ENCODE measurements at places on chromosomes 12 and 14.
A peak's percentile ranks its signal among the peaks of the same experiment; 100 is the strongest.

DNA sequence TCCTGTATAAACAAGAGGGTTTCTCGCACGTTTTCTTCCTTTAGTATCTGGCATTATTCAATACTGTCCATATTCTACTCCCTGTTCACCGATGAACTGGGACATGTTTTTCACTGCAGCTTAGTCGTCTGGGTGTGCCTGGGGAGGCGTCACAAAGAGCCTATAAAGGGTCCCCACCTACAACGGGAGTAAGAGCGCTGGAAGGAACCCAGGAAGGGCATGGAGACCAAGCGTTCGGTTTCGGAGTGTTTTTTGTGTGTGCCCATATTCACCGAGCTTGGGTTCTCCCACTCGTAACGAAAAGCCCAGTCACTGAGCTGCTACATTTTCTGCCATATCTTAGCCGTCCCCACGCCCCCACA lies 592 bp upstream of the USP15 start:
- DNase-seq: no peak

DNA sequence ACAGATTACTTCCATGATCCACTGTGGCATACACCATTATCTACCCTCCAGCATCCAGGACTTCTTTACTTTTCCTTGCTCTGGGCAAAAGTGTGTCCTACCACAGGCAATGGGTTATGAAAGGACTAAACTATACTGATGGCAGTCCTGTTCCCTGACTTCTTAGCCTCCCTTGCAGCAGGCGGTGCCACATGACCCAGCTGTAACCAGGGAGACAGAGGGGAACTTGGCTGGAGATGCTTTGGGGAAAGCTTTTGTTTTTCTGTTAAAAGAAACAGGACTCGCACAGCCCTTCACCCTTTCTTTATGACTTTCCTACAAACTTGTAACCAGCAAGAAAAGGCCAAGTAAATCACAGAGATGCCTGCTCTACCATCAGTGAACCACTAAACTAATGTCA lies 394.4 kb downstream of the PCNX1 start:
- DNase-seq: no peak

DNA sequence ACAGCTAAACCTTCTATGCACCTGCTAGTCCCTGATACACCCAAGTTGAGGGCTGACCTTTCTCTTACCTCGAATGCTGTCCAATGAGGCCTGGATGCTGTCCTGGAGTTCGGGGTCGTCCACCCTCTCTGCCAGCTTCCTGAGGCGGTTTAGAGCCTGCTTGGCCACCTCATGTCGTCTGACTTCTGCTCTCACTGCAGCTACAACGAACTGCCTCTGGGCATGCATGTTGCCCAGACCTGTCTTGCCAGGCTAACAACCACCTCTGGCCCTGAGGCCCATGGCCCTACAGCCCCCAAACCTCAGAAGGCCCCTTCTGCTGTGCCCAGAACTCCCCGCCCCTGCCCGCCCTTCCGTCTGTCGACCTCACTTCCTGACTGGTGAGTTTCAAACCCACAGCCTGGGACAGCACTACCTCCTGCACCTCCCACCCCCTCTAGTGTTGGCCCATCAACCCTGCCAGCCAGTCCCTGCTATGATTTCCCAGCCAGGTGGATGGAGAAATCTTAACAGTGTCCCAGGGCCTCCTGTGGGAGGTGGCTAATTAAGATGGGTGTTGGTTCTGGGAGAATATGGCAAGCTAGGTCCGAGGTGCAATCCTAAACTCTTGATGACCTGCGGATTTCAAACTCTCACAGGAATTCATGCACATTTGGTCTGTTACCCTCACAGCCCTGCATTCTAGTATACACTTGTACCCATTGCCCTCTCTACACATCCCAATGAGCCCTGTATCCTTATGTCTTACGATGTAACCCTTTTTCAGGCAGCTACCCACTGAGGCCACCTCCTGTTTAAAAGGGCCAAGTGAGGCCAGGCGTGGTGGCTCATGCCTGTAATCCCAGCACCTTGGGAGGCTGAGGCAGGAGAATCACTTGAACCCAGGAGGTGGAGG lies 2.7 kb upstream of the TSPAN31 start:
- no peak for DNase-seq

DNA sequence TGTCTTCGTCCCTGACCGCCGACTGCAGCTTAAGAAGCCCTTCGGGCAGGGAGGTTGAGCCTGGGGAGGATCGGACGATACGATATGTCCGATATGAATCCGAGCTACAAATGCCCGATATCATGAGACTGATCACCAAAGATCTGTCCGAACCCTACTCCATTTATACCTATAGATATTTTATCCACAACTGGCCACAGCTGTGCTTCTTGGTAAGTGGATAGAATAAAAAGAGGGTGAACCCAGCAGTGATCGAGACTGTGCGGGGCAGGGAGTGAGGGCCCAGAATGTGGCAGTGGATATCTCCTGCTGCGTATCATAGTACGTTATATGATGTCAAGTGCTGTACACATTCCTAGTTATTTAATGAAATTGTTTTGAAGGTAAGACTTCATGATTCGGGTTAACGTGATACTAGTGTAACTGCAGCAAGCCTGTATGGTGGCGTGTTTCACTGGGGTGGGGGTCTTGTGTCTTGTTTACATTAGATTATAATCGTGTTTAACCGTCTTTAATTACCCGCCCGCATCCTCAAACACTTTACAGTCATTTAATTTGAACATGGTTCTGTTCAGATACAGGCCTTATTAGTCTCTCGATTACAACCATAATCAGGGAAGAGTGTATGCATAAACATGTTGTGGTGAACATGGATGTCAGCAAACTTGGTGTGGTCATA lies 1.3 kb downstream of the NAA30 start:
- DNase-seq: peak; percentile 4

GRCh38 chr14:51676549-51676948 lies 24.8 kb downstream of the FRMD6 start:
- DNase-seq: no peak

DNA sequence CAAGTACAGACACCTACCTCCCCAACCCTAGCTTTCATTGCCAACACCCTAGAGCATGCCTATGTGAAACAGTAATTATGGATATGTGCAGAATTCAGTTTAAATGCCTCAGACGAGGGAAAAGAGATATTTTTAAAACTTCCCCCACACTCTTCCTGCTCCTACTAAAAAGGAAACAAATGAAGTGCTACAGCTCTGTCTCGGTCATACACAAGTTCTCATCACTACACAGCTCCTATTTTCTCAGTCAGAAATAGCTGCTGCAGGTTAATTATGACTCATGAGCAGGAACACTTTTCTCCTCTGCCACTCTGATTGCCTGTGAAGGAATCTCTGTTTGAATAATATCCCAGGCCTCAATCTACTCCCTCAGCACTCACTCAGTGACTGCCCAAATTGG lies 703.6 kb upstream of the FLRT2 start:
- no peak for DNase-seq

DNA sequence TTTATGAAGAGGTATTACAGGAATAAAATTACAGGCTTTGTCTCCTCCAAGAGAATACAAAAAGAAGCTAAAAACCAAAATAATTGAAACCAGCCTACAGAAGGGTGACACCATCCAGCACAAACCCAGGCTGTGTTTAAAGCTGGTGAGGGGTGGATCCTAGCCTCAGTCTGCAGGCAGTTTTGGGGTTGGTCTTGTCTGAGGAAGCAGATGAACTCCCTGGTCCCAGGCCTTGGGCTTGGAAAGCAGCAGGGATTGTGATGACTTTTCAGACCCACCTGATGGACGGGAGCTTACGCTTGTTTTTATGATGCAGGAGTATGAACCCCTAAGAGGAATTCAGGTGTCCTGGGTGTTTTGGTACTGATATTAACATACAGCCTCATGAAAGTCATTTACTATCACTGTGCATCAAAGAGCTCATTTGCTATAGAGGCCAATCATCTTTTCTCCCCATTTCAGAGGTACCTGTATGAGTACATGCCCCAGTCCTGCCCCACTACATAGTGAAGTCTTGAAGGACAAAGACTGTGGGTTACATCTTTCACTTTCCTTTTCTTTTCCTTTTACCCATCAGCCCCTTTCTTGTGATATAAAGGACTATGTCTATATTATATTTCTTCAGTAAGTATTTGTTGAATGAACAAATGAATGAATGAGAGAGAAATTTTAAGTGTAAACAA lies 18.1 kb downstream of the PRICKLE1 start:
- no peak for DNase-seq

DNA sequence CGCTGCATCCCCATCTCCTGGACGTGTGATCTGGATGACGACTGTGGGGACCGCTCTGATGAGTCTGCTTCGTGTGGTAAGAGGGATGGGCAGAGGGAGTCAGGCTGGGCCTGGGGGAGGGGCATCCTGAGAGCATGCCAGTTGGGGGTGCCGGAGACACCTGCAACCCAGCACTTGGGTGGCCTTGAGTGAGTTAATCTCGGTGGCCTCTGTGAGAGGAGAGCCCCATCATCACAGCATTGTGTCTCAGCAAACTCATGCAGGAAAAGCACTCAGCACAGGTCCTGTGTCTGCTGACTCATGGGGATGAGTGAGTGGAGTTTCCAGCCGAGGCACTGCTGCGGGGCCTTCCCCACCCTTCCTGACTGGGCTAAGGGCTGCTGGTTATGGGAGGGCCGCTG lies 19.6 kb upstream of the LRP1-AS start:
- DNase-seq: no peak

GRCh38 chr12:24228371-24228770 lies 278.9 kb upstream of the SOX5 start:
- no peak for DNase-seq

GRCh38 chr12:99267038-99267437 lies 380.5 kb upstream of the GARIN6 start:
- no peak for DNase-seq

DNA sequence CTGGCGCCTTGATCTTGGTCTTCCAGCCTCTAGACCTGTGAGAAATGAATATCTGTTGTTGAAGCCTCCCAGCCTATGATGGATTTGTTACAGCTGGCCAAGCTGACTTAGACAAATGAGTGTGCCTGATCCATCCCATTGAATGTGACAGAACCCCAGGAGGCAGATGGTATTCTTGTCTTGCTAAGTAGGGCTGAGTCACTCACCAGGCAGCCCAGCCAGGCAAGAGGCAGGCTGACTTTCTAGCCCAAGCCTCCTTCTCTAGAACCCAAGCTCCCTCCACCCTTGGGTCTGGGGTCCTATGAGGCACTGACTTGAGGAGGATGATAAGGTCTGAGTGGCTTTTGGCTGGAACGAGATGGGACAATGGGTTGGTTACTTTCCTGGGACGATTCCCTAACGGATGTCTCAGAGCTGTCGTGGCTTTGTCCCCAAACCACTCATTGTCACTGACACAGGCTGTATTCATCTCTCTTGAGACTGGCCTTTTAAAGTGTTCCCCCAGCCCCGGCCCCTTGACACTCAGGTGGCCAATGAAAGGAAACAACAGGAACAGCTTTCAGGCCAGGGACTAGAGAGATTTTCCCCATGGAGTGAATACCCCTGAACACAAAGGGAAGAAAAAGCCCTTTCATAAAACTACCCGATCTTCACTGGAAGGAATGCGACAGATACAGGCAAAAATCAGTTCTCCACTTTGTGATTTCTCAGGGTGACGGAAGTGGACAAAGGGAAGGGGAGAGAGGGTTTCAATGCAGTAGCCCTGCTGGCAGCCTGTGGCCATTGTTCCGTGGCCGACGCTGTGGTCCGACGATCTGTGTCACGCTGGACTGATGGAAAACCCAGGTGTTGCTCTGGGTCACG lies 264.2 kb downstream of the AACS start:
- no peak for DNase-seq

GRCh38 chr12:28237423-28237822 lies 47.2 kb downstream of the CCDC91 start:
- no peak for DNase-seq

- DNase-seq: no peak
Observed at GRCh38 chr14:54715811-54716210, 148.9 kb downstream of the SAMD4A start.

DNA sequence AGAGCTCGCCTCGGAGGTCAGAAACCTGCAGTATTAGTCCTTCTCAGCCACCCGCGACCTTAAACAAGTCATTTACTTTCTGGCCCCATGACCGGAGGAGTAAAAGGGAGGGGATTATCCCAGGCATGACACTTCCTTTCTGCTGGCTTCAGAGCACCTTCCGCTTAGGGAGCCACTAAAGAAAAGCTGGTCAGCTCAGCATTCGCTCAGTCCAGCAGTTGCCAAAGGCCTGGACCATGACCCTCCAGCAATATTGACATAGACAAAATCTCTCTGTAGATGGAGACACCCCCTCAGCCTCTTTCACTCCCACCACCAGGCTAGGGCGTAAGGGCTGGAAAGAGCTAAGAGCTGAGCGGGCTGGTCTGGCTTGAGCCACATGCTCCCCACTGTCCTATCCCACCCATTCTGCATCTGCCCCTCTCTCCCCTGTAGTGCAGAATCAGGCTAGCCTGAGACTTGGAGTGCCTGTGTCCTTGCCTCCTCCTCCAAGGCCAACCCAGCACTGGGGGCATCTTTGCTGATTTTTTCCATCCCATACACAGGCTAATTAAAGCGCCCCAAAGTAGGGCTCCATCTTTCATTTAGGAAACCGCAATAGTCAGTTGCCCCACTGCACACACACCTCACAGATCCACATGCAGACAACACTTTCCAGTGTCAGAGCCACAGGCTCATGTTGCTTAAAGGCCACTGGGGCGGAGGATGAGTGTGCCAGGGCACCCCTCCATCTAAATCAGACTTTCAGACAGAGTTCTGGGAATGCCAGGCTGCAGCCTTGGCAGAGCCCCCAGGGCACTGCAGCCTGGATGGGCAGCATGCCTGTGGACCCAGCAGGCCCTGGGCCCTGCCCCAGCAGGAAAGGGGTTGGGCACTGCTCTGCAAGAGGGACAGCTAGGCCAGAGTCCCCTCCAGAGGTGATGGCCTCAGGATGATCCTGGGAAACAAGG lies 4.0 kb upstream of the CPNE6 start:
- no peak for DNase-seq

GRCh38 chr12:91250273-91250665 lies 67.7 kb upstream of the DCN start:
- DNase-seq: no peak

GRCh38 chr12:50985322-50985721 lies 33.0 kb downstream of the HIGD1C start:
- no peak for DNase-seq

Measured in nephron progenitor cell (in vitro differentiated cells).